Eye (tissue), 1 donor: ENCODE measurements at places on chromosomes 5 and 9.

- DNase-seq = peak; percentile 92
Measured at GRCh38 chr9:132268725-132269352, 85.9 kb downstream of the SETX start.

DNA sequence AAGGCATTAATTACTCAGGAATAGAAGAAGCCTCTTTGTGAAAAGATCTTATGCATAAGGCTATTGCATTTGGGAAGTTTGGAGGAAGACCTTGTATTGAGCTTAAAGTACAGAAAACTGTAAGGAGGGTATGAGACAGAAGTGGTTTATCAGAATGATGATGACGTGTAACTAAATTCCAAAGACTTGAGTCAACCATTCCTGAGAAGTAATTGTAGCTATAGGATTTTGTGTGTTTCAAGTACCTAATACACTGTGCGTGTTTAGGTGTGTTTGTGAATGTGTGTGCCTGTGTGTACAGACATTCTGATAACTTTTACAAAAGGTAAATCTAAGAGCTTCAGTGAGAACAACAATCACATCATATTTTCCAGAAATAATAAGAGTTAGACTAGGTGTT, 46.5 kb upstream of the IRX2 start:
- DNase-seq = no peak

- DNase-seq = no peak
Measured at GRCh38 chr5:82526540-82526939, 248.4 kb upstream of the RPS23 start.

DNA sequence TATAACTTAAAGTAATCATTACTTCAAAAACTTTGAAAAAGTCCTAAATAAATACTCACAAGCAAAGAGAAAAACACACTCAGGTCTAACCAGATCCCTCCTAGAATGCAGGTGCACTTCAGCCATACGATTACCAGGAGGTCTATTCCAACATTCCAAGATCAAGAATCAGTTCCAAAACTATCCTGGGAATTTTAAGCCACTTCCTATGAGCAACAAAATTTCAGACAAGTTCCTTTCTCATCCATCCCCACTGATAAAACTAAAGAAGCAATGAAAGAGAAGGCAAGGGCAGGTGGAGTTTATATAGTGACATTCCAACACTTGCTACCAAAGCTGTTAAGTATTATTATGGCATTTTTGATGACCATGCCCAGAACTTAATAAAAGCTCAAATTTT, 29.6 kb downstream of the MLLT3 start:
- DNase-seq = no peak

GRCh38 chr5:172450861-172451695, 3.2 kb downstream of the SH3PXD2B start:
- DNase-seq = peak; percentile 65

- peak; percentile 57 for DNase-seq
Measured at GRCh38 chr9:20981486-20981885, 50.0 kb downstream of the HACD4 start.

GRCh38 chr5:92864591-92864990, 716.4 kb downstream of the NR2F1-AS1 start:
- no peak for DNase-seq

DNA sequence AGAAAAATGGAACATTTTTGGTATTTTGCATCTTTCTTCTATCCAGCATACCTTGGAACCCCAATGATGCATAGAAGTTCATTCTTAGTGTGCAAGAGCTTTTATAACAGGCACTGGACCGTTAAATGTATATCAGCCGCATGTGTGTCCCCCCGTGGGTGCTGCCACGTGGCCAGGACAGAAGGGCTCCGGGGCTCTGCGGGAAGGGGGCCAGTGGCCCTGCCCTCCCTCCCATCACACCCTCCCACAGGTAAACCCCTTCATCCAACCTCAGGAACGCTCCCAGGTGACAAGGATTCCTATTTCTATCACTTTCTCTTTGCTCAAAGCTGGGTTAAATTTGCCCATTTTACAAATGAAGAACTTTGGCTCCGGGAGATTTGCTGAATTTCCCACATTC, 393.4 kb upstream of the IRX4 start:
- DNase-seq = no peak

- DNase-seq = no peak
Measured at GRCh38 chr9:38652044-38652443, 31.6 kb upstream of the ANKRD18A start.

- peak; percentile 17 for DNase-seq
Measured at GRCh38 chr5:128228008-128228407, 144.4 kb downstream of the SLC12A2 start.

DNA sequence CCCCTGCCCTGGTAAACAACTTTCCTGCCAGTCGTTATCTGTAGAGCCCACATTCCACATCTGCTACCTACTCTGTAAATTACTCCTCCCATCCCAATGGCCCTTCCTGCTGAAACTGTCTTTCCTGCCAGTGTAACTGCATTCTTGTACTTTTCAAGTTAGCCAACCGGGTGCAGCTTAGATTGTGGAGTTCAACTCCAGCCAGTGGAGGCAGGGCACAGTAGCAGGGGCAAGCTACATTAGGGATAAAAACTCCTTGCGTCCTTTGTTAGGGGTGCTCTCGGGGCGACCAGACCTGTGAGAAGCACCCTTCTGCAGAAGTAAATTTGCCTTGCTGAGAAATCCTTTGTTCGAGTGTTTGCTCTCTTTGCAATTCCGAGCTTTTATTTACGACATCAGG, 639.0 kb upstream of the TYRP1 start:
- DNase-seq = no peak

- DNase-seq = no peak
Measured at GRCh38 chr5:5363045-5363444, 59.4 kb upstream of the ICE1 start.

- DNase-seq = no peak
Measured at GRCh38 chr9:124843456-124844034, 9.7 kb upstream of the WDR38 start.

DNA sequence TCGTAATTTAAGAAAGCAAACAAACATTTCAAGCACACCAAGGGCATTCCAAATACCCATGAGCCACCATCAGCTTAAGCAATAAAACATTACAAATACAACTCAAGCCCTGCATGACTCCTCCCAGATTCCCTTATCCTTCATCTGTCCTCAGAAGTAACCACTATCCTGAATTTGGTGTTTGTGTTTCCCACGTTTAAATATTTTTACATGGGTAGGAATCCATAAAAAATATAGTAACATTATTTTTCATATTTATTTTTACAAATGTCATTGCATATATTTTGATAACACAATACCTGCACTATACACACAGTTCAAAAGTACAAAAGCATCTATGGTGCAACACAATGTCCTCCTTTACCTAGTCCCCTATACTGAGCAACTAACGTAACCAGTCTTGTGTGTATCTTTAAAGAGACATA, 6.4 kb downstream of the PRKAA1 start:
- DNase-seq = no peak

DNA sequence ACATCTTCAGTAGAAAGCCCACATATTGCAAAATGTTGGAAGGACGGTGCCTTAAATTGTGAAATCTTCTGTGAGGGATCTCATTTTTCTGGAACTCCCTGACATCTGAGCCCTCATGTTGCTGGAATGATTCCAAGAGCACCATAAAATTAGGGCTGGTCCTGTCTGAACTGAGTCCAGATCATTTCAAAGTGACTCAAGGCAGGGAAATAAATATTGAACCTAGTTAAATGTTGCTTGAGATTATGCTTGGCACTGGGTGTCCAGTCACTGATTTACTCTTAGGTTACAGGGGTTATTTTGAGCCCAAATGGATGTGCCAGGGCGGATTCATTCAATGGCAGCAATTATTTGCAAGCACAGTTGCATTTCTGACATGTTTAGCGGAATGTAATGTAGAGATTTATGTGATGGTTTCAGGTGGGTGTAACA, 437.0 kb downstream of the PIK3R1 start:
- DNase-seq = no peak

GRCh38 chr5:128455841-128456361, 82.1 kb downstream of the FBN2 start:
- DNase-seq = peak; percentile 77

DNA sequence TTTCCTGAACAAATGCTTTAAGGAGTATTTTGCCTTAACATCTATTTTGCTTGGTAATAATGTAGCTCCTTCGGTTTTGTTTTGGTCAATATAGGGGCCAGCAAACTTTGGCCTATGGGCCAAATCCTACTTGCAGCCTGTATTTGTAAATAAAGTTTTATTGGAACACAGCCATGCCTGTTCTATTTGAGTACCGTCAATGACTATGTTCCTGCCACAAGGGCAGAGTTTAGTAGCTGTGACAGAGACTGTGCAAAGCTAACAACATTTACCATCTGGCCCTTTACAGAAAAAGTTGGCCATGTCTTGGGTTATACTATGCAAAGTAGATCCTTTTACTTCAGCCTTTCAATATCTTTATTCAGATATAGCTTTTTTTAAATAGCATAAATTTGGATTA, 113.4 kb downstream of the NR3C1 start:
- DNase-seq = no peak

DNA sequence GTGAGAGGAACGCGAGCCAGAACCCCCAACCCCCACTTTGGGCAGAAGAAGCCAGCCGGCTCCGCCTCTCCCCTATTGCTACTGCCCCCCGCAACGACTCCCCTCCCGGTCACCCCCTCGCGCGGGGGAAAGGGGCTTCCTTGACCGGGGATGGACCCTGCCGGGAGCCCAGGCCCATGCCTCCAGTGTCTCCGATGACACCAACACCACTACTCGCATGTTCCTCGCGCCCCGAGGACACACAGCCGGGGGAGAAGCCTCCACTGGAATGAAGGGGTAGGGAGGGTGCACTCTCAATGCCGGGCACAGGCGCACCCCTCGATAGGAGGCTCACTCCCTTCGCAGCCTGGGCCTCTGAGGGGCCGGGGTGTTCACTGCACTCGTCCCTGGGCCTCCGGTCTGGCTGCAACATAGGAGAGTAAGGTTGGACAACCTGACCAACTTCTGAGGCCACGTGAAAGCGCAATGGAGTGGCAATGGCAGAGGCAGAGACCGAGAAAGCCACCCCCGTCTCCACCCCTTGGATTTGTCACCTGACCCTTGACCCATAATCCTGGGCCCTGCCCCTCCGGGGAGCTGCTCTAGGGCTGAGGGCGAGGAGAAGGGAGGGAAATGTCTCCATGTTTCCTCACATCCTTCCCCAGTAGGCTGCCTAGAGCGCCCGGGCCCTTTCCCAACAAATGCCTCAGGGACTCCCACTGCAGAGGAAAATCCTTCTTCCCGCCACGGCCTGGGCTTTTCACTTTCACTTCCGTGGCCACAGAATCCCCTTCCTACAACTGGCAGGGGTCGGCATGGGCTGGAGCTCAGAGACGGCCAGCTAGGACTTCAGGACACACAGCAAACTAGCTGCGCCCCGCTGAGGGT, 1.1 kb upstream of the CNTFR start:
- DNase-seq = peak; percentile 62

DNA sequence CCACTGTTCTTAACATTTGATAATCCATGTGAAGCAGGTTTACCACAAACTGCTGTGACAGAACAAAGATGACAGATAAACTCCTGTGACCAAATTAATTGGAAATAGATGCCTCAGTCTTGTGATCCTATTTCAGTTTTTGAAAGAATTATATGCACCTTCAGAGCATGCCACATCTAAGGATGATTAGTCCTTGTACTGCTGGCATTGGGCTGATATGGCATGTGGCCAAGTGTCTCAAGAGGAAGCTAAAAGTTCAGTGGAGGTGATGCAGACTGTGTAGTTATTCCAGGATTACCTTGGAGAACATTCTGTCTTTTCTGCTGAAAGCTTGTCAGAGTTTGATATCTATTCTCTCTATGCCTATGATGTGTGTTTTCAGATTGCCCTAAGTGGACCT, 314.4 kb upstream of the EFNA5 start:
- DNase-seq = peak; percentile 48

DNA sequence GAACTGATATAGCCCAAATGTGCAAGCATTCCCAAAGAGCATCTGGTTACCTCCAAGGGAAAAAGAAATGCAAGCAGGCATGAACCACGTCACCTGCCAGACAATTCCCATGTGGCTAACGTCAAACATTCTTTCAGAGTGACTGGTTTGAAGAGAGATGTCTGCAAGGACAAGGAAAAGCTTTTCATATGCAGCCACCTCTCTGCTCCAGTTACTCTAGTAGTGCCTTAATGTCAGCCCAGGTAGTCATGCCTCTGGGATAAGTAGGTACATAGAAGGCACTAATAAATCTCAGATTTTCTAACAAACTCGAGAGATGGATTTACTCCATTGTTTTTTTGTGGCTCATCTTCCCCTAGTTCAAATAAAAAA, 96.8 kb upstream of the IFNK start:
- DNase-seq = peak; percentile 68

DNA sequence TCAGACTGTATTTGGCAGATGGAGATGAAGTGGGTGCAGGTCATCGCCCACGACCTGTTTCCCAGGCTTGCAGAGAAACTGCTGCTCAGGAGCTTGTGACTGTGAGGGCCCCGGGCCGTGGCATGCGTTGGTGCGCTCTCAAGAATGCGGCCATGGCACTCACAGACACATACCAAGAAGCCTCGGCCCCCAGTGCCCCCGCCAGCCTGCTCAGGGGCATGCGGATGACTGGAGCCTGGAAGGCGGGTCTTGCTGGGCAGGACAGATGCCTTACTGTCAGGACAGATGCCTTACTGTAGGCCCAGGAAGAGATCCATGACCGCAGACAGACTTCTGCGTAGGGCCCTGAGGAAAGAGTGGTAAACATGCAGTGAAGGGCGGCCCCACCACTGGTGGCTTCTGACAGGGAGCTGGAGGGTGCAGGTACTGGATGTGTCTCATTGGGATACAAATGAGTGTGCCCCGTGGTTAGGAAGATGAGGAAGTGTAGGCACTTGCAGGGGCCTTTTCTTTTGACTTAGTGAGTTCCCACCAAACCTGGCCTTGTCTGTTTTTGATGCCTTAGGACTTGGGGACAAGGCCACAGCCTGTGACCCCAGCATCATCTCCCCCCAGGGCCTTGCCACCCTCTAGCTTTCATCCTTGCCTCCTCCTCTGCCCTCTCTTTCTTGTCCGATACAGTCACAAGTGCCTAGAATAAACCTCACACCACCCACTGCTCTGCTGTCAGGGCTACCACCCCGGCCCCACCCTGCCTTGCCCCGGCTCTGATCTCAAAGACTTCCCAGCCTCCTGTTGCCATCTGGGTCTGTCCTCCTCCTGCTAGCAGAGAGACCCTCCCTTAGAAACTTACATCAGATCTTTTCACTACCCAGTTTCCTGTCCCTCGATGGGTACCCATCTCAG, 68.8 kb upstream of the ABL1 start:
- DNase-seq = peak; percentile 75

DNA sequence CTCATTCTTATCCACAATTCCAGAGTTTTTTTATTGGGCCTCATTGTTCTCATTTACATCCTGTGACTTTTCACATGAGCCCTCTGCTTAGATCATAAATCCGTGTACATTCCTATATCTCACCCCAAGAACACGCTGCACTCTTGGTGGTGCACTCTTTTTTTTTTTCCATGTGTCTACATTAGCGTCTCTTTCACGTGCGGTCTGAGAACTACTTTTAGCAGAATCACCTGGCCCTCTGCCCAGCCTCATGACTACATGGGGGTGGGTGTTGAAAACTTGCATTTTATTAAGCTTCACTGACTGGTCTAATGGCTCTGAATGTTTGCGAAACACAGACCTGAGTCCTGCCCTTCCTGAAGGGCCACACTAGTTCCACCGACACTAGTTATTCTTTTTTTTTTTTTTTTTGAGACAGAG, 18.6 kb downstream of the C9orf57 start:
- peak; percentile 35 for DNase-seq

- no peak for DNase-seq
Measured at GRCh38 chr9:35568196-35568595, 36.9 kb upstream of the TESK1 start.
